ENCODE measurements at places on chromosomes 12 and 14.

DNA sequence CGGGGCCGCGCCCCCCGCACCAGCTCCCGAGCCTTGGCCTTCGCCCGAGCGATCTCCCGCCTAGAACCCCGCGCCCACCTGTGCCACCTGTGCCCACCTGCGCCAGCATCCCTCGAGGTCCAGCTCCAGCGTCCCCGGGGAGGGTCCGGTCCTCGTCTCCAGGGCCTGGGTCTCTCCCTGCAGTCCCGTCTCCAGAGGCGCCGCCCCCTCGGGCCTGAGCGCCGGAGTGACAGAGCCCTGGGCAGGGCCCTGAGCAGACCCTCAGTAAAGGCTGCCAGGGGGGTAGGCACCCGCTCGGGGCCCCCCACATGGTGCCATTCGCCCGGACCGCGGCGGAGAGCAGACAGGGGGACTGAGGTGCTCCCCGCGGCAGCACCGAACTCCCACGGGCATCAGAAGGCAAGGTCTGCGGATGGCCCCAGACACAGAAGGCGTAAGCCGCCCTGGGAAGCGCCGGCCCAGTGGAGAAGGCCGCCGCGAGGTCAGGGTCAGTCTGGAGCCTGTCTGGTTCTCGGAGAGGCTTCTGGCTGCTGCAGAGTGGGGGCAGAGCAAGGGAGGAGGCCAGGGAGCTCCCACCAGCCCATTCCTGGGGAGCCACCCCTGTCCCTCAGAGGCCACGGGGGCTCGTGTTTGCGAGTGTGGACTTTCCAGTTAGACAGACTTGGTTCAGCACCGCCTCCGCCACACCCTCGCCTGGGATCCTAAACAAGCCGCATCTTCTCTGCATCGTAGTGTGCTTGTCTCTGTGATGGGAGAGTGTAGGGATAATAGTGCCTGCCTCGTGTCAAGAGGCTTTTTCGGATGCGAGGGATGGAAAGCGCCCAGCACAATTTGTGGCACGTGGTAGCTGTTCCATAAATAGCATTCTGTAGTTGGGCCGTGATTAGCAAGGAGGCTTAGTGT lies 1.1 kb upstream of the PPP1R13B start:
- DNase-seq, result no peak

DNA sequence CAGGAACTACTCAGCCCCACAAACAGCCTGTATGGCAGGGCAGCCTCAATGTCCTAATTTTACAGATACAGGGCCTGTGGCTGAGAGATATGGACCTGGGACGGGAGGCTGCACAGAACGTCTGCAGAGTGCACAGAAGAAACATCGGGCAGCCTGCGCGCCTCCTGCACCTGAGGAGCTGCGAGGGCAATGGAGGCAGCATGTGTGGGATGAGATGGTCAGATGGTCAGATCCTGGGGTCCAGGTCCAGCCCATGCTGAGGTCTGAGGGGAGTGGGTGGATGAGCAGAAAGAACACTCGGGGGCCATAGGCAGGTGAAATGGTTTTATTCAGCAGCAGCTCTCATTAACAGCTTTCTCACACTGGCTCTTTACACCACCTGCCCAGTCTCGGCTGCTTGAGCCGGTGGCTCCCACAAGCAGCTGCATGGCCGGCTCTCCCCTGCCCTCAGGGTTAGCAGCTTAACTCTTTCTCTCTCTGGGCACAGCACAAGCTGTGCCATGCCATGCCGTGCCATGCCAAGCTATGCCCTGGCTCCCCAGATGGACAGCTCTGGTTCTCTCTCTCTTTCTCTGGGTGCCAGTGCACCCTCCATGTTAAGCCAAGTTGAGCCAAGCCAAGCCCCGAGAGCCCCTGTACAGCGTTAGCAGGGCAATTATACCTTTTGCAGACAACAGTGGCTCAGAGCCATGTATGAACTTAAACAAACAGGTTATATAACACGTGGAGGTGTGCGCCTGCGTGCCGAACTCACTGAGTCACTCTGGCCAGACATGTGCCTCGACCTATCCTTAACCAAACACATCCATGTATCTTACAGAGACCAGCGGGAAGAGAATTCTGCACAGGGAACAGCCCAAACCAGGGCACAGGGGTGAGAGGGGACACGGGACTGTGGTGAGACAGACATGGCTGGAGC lies 47.6 kb downstream of the RIMBP2 start:
- DNase-seq, result no peak

DNA sequence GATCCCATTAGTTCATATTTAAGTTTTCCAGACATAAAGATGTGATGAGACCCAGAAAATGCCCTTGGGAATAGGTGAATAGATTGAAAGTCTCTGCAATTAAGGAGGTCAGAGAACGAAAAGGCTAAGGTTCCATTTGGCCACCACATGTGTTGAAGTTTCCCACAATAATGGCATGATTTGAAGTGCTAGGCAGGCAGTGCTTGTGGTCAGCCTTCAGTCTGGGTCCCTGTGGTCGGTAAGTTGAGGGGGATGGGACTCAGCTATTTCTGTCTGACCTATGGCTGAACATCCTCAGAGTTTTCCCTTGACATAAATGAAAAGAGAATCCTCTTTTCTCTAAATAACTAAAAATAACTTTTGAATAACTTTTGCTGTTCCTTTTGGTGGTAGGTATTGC lies 92.4 kb downstream of the PELI2 start:
- no peak for DNase-seq

DNA sequence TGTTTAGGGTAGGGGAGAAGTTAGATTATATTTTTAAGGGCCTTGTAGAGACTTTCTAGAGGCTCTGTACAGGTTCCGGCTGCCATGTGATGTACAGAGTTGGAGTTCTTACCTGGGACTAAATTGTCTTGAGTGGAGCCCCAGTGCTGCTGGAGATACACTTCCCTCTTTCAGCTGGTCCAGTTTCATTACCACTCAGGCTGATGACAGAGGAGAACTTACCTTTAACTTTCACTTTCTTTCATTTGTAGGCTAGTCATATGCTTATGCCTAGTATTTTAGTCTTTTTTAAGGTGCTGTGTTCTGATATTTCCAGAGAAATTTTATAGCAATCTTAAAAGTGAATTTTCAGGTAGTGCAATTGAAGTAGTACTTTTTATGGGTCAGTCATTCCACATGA lies 117.3 kb downstream of the ERC1 start:
- DNase-seq, result no peak

DNA sequence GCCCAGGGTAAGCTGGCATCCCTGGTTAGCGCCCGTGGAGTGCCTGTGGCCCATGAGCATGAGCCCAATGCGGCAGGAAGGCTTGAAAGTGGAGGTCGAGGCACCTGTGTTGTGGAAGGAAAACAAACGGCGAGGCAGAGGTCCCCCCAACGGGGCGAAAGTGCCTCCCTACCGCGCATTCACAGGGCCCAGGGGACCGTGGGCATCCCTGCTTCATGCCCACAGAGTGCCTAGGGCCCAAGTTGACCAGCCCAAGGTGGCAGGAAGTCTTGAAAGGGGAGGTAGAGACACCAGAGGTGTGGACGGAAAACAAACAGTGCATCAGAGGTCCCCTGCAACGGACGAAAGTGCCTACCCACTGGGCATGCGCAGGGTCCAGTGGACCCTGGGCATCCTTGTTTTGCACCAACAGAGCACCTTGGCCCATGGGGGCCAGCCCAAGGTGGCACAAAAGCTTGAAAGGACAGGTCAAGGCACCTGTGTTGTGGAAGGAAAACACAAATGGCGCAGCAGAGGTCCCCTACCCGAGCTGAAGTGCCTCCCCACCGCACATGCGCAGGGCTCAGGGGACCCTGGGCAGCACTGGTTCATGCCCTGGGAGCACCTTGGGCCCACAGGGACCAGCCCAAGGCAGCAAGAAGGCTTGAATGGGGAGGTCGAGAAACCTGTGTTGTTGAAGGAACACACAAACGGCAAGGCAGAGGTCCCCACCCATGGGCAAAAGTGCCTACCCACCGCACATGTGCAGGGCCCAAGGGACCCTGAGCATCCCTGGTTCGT lies 377.5 kb downstream of the ALG10 start:
- peak; percentile 7 for DNase-seq

DNA sequence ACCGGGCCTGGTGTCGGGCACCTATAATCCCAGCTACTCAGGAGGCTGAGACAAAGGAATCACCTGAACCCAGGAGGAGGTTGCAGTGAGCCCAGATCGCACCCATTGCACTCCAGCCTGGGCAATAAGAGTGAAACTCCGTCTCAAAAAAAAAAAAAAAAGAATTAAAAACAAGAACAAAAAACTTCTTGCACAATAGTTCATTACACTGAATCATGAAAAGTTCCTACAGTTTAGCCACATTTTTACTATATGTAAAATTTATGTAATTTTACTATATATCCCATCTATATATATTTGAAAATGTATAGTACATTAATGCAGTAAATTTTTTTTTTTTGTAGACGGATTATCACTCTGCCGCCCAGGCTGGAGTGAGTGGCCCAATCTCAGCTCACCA lies 4.6 kb downstream of the ATP5F1B start:
- no peak for DNase-seq

- DNase-seq, result no peak
Observed at GRCh38 chr12:132285991-132286681, 43.3 kb downstream of the GALNT9 start.

DNA sequence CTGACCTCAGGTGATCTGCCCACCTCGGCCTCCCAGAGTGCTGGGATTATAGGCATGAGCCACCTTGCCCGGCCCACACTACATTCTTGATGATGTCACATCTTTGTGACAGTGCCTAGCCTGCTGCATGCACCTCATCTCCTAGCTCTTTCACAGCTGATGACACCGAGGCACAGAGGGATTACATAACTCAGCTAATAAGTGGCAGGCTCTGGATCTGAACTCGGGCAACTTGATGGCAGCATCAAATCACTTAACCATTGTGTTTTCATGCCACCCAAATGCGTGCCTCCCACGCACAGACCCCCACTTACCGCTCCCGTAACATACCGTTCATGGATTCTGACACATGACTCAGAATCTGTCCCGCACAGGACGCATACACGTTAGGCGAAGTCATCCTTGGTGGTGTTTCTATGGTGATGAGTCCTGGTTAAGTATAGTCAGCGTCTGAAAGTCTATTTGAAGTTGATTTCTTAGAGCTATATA lies 7.4 kb downstream of the TMEM120B start:
- no peak for DNase-seq

DNA sequence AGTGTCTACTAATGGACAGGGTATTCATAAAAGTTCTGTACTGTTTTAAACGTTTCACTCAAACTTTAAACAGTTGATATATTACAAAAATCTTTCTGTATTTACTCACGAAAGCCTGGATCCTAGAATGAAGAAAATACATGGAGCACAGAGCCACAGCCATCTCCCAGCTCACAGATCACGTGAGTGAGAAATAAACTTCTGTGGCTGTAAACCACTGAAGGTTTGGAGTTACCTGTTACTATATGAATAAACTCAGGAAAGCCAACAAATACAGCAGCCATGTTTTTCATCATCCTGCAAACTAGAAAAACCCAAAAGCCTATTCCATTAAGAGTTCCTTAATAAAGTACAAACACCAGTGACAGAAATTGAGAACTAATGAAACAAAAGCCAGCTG lies 867 bp upstream of the TDG start:
- DNase-seq, result no peak

GRCh38 chr14:55313480-55313879 lies 42.3 kb downstream of the FBXO34 start:
- DNase-seq, result no peak

DNA sequence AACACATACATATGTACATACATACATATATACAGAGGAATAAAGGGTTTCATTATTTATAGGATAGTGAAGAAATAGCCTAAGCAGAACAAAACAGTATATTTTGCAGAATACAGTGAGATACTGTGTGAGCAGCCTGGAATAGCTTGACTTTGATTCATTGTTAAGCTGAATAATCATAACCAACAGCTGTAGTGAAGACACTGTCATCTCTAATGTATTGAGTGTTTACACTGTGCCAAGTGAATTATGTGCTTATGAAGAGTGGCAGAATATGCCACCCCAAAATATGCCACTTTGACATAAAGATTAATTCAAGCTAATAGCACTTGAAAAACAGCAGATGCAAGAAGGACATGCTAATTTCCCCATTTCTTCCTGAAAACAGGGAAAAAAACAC lies 48.2 kb upstream of the LRFN5 start:
- no peak for DNase-seq

DNA sequence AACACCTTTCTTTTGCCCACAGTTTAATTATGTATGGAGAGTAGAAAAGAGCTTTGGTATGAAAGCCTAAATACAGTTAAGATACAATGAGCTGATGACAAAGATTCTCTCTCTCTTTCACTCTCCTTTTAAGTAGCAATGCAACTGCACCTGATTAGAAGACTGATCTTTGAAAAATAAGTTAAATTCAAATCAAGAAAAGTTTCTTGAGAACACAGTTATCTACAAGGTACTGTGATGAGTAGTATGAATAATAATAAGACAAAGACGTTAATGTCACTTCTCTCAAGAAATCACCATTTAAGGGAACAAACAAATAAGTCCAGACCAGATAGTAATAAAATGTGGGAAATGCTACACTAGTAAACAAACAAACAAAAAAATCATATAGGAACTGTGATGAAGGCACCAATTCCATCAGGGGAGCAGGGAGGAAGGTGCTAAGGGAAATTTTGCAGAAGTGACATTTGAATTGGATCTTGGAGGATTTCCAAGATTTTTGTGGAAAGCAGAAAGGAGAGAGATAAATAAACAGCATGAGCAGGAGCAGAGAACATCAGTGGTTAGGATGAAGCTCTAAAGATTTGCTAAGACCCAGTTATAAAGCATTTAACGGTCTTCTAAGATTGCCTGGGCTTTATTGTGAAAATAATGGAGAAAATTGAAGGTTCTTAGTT lies 65.2 kb upstream of the STK38L start:
- DNase-seq, result no peak

DNA sequence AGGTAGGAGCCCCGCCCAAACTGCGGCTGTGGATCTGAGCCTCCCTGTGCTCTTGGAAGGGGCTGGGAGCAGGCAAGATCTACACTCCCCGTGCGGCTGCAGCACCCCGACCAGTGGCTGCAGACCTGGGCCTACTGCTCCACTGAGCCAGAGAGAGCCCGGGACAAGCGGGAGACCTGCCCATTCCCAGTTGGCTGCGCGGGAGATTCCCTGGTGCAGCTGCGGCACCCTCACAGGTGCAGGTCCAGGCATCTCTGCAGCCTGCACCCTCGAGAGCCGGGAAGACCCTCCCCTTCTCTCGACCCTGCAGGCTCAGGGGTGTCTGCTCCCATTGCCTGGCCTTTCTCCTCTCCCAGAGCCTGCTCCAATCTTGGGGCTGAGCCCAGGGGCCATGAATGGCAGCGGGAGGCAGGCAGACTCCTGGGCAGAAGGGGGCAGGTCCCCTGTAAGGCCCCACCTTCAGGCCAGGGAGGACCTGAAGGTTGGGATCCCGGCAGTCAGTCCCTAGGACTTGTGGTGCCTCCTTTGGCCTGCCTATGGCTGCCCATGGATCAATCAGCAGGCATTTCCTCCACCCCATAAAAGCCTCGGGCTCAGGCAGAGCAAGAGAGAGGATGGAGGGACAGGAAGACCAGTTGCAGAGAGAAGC lies 8.8 kb upstream of the A2M start:
- DNase-seq, result no peak

GRCh38 chr12:81296556-81297305 lies 218.9 kb downstream of the ACSS3 start:
- no peak for DNase-seq

GRCh38 chr12:77225373-77225772 lies 160.0 kb upstream of the E2F7 start:
- DNase-seq, result no peak

Measured in activated T-cell treated with anti-CD3 and anti-CD28 coated beads, Interleukin-2, amount 50 U/mL, for 1 hour (primary cell).